ENCODE measurements at places on chromosomes 16 and 17.

GRCh38 chr16:89729863-89730593 lies 8.7 kb downstream of the ZNF276 start:
- DNase-seq: no peak

GRCh38 chr16:9362604-9363003 lies 271.2 kb downstream of the HAPSTR1 start:
- DNase-seq: no peak

GRCh38 chr16:67853670-67854069 lies 6.2 kb upstream of the CENPT start:
- DNase-seq: no peak

DNA sequence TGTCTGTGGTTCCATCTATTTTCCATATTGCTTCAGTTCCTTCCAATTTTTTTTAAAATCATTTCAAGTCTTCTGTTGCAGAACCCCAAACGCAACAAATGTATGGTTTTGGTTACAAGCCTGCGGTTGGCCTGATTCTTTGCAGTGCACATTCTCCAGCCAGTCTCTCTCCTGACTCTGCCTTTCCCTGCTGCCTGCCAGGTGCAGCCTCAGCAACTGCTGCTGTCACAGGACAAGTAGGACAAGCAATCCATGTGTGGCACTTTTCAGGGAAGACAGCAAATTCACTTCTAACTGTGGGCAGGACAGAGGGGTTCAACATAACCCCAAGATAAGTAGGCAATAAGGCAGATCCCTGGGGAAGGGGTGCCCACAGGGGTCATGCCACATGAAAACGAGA lies 24.2 kb downstream of the EMP2 start:
- DNase-seq: no peak

GRCh38 chr17:6660805-6661463 lies 9.4 kb downstream of the C17orf100 start:
- DNase-seq: no peak

- no peak for DNase-seq
Measured at GRCh38 chr17:38921756-38922411, 3.5 kb upstream of the LASP1NB start.
